ENCODE measurements at places on chromosomes 3 and 15. TPM values are rescaled to one million over a fixed set of nuclear protein-coding genes. Genes with fewer than 3 reads are reported as not detected.

Gene ISG20
- total RNA-seq: 13.3 TPM

Gene PLD1
- 71.1 TPM for total RNA-seq

Gene PLSCR5
- 0.60 TPM for total RNA-seq

Gene C3orf49
- total RNA-seq: not detected

- H3K4me3 ChIP-seq: no peak overlapping the region
- H3K36me3 ChIP-seq: no peaks in the 10 kb centered on the region
- H3K4me1 ChIP-seq: no peaks in the 10 kb centered on the region
- no peak overlapping the region for H3K27ac ChIP-seq
- no peaks in the 10 kb centered on the region for H3K27me3 ChIP-seq
These were observed 29.7 kb upstream of the SPATA12 start for GRCh38 chr3:57030721-57031120.

- no peak for DNase-seq
- no peaks in the 10 kb centered on the region for H3K36me3 ChIP-seq
- H3K27ac ChIP-seq: no peak overlapping the region
- H3K27me3 ChIP-seq: no peaks in the 10 kb centered on the region
These were observed 118.0 kb upstream of the MEF2A start for GRCh38 chr15:99447497-99448371.

DNA sequence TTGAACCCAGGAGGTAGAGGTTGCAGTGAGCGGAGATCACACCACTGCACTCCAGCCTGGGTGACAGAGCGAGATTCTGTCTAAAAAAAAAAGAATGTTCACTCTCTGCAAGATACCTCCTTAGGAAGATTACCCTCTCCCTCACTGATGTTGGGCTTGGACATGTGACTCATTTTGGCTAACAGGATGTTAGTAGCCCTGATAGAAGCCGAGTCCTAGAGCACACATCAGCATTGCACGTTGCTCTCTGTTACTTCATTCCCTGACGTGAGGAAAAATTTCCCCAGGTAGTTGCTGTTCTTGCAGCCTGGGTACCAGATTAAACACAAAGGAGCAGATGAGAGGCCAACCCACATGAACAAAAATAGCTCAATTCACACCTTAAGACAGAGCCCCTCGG is 78.1 kb upstream of the PRICKLE2 start:
- no peak for DNase-seq
- no peaks in the 10 kb centered on the region for H3K36me3 ChIP-seq
- no peak overlapping the region for H3K27ac ChIP-seq
- H3K4me1 ChIP-seq: no peaks in the 10 kb centered on the region
- no peak overlapping the region for H3K4me3 ChIP-seq

DNA sequence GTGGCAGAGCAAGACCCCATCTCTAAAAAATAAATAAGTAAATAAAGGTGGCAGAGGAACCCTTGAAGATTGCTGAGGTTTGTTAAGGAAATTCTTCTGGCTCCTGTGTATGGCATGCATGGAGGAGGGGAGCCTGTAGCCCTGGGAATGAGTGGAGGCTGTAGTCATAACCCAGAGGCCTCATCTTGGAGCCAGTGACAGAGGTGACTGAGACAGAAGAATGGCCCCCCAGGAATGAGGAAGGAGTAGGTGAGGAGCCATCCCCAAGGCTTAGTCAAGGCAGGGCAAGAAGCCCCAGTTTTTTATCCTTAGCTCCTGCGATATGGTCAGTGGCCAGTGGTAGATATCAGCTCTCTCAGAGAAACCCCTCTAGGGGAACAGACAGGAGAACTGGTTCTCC is 46.5 kb downstream of the BSN start:
- DNase-seq: no peak
- no peaks in the 10 kb centered on the region for H3K27me3 ChIP-seq
- H3K4me3 ChIP-seq: no peak overlapping the region
- H3K36me3 ChIP-seq: no peaks in the 10 kb centered on the region
- no peaks in the 10 kb centered on the region for H3K4me1 ChIP-seq

- no peak overlapping the region for H3K4me3 ChIP-seq
- no peaks in the 10 kb centered on the region for H3K27me3 ChIP-seq
- H3K4me1 ChIP-seq: peaks cover 17% of the 10 kb centered on the region
- DNase-seq: no peak
These were observed 3.5 kb upstream of the ACAP2 start for GRCh38 chr3:195446359-195446758.

DNA sequence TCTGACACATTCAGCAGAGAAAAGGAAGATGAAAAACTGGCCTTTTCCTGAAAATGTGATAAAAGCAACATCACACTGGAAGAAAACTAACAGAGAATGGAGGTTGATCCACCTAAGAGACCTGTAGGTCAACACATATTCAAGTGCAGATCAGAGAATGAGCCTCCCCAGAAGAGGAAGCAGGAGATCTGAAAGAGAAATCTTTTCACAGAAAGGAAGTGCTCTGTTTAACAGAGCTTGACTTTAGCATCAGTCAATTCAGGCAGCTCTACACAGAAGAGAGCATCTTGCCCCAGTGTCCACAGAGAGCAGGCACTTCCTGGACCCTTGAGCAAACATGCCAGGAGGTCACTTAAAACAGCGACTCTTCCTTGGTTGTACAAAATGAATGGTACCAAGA is 655.4 kb upstream of the GBE1 start:
- H3K27me3 ChIP-seq: no peaks in the 10 kb centered on the region
- no peak overlapping the region for H3K4me3 ChIP-seq
- no peak overlapping the region for H3K27ac ChIP-seq
- no peaks in the 10 kb centered on the region for H3K36me3 ChIP-seq
- H3K4me1 ChIP-seq: no peaks in the 10 kb centered on the region
- no peak for DNase-seq
